CD4-positive, alpha-beta T cell treated with Interleukin-17A for 1 hour (primary cell): ENCODE measurements at places on chromosomes 5 and 9.

GRCh38 chr9:97415146-97415545, 3.2 kb downstream of the TDRD7 start:
- no peak for DNase-seq

DNA sequence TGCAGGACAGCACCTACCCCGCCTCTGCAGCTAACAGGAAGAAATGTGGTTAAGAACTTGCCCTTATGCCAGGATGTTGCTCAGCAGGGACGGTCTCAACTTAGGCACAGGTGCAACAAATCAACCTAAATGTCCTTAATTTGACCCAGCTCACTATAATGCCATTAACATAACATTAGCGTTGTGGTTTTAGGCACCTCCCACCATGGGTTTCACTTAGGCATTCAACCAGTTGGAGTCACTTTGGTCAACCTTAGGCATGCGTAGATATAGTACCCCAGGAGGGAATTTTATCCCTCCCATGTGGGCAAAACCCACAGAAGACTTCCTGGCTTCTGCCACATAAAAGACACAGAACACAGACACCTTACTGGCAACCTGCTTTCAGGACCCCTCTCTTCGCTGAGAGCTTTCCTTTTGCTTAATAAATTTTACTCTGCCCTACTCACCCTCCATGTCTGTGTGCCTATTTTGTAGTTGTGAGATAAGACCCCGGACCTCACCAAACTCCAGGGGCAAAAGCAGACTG, 8.7 kb upstream of the ERAP1 start:
- DNase-seq: peak; percentile 88

DNA sequence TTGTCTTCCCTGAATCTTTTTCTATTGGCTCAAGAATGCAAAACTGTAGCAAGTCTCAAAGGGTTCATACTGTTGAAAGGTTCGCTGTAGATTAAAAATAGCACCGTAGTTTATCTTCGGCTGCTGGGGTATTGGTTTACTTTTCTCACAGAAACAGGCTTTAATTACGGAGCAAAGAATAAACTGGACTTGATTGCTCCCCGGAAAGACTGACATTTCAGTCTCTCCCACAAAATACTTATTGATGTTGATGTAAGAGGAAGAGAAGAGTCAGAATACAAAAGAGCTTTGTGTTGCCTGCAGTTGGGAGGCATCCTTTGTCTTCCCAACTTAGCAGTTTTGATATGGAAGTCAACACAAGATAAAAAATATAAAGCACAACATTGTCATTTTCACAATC, 183.9 kb upstream of the DMAC1 start:
- DNase-seq: no peak

DNA sequence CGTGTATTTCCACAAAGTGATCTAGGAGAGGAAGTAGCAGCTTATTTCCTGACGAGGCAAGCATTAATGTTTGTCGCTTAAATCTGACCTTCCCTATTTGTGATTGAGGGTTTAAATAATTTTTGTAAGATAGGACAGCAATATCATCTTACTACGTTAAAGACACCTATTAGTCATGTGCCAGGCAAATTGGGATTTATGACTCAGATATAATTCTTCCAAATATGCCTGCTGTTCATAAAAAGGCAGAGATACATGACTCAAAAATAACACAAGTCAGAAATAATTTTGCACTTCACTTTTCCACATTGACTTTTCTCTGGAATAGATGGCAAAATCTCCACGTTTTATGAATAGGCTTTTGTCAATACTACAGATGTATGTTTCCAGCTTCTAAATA, 43.0 kb upstream of the CDH12 start:
- DNase-seq: no peak

DNA sequence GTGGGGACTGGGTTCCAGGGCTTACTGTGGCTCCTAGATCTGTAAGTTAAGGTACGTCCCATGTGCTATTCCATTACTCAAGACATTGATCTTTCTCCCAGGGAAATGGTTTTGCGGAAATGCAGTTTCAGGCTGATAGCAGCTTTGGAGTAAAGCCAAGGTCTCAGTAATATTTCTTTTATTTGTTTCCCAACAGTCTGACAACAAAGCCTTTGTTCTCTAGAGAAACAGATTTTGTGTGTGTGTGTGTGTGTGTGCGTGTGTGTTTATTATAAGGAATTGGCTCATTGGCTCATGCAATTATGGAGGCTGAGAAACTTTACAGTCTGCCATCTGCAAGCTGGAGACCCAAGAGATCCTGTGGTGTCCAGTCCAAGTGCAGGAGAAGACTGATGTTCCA, 12.1 kb upstream of the POC5 start:
- DNase-seq: no peak

- no peak for DNase-seq
Observed at GRCh38 chr5:168413062-168413461, 73.2 kb upstream of the RARS1 start.

DNA sequence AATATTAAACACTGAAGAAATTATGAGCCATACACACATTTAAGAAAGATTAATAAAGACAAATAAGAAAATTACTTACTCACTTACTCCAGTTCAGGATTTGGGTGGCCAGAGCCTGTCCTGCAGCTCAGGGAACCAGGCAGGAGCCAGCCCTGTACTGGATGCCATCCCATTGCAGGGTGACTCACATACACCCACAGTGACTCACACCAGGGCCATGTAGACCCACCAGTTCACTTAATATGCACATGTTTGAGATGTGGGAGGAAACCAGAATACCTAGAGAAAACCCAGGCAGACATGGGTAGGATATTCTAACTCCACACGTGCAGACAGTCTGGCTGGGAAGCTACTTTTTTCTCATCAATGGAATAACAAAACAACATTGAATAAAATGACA, 49.6 kb upstream of the ADRB2 start:
- DNase-seq: no peak

DNA sequence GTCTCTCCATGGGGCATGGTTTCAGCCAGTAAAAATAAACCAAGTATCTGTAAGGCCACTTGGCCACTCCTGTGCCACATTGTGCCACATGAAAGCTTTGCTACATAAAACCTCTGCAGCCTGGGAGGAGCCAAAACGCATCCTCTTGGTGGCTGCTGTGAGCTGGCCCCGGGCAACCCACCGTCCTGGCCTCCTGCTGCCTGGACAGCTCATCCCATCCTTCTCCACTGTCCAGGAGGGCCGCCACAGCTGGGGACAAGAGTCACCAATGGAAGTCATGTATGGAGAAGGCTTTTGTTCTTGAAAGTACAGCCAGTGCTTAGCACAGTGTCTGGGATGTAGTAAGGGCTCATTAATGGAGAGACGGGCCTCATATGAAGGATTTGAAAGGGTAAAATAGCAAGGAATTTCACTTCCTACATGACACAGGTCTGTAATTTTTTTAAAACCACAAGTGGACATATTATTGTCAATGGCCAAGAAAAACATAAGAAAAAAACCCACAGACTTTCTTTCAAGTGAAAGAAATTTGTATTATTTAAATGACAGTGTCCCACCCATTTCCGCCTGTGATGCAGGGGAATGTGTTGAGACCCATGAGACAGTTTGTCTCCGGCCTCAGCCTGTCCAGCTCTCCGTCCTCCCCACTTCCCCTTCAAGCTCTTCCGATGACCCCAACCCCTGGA, 6.6 kb downstream of the PTGES start:
- no peak for DNase-seq

- DNase-seq: no peak
Observed at GRCh38 chr5:68325065-68325580, 109.6 kb downstream of the PIK3R1 start.

DNA sequence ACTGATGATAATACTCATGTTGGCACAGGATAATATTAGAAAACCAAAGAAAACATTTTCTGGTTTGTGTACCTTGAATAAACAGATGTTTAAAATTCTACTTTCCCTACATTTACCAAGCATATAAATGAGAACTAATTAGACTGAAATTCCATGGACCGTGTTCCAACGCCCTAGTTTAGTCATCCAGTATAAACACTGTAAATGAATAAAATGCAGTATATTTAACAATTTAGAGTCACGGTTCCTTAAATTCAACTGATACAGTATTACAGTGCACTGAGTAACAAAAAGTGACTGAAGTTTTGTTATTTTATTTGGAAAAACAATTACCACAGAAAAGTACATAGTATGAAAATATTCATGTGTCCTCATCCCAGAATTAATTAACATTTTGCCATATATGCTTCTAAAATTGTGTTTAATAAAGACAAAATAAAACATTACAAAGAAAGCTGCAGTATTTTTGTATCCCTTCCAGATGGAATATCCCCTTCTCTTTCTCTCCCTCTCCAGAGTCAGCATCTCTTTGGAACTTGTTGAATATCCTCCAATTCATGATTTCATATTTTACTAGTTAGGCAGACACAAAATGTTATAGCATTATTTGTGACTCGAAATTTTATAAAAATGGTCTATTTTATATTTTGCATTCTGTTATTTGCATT, 112.5 kb downstream of the HMHB1 start:
- no peak for DNase-seq

GRCh38 chr9:135422341-135422944, 57.1 kb upstream of the PPP1R26 start:
- DNase-seq: no peak

DNA sequence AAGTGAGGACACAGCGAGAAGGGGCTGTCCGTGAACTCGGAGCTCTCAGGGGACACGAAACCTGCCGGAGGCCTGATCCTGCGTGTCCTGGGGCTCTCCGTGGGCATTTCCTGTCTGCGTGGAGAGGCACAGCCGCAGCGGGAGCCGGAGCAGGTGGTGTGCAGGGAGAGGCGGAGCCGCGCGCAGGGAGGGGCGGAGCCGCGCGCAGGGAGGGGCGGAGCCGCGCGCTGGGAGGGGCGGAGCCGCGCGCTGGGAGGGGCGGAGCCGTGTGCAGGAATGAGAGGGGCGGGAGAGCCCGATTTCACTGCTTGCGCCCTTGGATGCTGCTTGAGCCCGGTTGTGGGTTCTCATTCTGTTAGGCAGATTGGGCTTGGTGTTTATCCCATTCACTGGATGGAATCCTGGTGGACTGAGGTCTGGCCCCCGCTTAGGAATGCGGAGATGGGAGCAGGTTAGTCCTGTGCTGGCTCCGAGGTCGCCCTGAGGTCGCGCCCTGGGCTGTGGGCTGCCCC, 26.7 kb downstream of the NDUFS6 start:
- DNase-seq: peak; percentile 9

DNA sequence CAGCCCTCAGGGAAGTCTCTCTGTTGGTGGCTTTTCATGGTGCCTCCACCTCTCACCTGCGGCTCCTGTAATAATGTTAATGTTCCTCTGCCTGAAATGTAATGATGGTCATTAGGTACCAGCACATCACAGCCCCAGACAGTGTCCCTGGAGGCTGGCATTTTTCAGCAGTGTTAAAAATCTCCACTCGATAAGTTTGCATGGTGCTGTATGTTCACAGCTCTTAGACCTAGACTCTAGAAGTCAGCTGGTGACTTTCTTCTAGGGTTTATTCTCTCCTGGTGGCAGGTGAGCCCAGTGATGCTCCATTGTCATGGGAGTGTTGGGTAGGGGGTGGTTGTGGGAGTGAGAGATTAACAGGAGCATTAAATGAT, 53.1 kb downstream of the GPR107 start:
- no peak for DNase-seq

DNA sequence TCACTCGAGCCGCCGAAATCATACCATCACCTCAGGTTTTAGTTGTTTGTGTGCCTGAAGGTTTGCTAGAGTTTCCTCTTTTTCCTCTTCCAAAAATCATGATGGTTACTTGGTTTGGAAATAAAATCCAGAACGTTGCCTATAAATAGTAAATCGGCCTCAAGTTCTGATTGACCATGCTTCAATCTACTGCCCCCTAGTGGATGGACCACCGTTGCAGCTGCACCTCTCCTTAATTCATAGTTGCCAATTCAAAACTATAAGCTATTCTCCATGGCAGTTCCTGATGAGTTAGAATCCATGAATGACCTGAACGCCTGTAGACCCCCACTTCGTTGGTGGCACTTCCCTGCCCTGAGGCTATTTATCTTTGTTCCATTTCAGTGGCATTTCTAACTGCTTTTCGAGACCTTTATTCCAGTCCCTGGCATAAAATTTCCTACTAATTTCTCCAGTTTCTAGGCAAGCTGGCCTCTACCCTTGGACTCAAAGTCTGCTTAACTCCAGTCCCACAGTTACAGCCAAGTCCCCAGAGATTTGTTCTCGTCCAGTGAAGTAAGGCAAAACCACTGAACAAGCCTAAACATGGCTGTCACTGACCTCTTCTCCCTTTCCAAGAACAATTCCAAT, 422.6 kb downstream of the EFNA5 start:
- peak; percentile 49 for DNase-seq

DNA sequence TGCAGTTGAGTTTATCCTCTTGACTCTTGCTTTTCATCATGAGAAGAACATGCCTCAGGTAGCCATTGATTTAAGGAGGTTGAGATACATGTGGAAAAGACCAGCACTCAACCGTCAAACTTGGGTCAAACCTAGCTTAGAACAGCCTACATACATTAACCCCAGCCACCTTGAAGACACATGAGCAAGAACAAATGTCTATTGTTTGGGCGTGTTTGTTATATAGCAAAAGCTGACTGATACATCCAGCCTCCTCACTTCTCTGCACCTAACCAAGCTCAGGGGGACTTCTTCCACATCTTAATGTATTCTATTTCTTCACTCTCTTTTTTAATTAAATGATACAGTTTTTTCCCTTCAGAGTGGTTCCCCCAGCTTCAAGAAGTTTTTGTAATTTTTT, 28.7 kb downstream of the DRD1 start:
- no peak for DNase-seq

DNA sequence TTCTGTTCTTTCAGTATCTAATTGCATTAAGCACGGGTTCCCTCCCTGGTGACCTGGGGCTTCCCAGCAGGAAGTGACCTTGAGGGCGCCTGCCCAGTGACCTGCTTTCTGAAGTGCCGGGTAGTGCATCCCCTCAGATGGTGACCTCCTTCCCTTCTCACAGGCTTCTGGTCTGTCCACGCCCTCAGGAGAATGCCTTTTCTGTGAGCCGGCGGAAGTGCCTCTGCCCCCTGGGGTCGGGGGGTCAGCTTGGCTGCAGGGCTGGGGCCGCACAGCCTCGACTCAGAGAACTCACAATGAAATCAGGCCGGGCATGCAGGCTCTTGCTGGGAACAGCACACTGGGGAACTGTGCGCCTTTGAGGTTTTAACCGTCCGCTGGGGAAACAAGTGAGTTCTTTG, 124.5 kb upstream of the PHYKPL start:
- DNase-seq: no peak

DNA sequence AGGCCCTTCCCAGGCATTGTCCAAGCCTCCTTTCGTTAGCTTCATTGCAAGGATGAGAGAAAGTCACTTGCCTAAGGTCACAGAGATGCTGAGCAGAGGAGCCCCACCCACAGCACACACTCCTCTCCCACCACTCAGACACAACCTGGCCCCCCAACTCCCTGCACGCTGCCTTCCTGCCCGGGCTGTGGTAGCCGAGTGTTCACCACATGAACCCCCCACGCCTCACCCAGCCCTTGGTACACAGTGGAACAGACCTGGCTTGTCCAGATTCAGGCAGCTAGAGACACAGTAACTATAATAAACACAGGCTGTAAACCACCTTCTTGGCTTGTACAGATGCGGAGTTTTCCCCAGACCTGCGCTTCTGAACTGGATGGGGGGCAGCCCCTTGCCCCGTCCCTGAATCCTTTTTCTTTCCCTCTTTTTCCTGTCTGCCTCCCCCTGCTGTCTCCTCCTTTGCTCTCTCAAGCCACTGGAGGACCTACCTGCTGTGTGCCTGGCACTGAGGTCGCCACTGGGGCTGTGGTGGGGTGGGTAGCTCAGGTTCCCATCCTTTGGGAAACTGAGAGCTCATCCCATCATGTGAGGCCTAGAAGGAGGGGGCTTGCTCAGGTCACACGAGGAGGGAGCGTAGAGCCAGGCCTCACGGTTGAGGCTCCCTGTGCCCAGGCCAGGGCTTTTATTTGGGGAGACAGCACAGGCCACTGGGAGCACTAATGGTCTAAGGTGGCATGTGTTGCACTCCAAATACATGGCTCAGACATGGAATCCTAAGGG, 55.7 kb upstream of the SYNPO start:
- no peak for DNase-seq

GRCh38 chr5:34498572-34498971, 157.6 kb upstream of the RAI14 start:
- no peak for DNase-seq
